ENCODE measurements at places on chromosomes 1 and 21. TPM values are rescaled to one million over a fixed set of nuclear protein-coding genes. Genes with fewer than 3 reads are reported as not detected.

The B3GALT2 gene
- total RNA-seq = 0.52 TPM

- DNase-seq = no peak
These were observed 10.1 kb downstream of the KRTAP22-2 start for GRCh38 chr21:30580132-30580531.

- no peak for DNase-seq
These were observed 74.5 kb upstream of the B3GALT2 start for GRCh38 chr1:193260896-193261295.

- DNase-seq = no peak
These were observed 15.4 kb downstream of the ZNHIT6 start for GRCh38 chr1:85692730-85693314.

DNA sequence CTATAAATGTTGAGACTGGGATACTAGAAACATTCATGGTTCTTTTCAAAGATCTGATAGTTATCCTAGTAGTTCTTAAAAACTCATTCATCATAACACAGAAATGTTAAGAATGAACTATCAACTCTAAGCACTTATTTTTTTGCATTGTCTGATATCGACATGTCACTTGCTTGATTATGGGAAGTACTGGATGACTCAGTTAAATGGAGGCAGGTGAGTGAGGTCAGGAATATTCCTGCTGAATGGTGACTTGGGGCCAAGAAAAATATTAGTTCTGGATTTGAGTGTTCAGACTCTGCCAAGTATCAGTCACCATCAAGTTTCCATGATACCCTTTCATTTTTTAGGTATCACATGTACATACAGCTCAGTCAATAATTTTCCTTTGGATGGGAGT, 63.6 kb downstream of the NEK7 start:
- DNase-seq = no peak

GRCh38 chr1:32303997-32304622, 12.2 kb downstream of the HDAC1 start:
- no peak for DNase-seq

DNA sequence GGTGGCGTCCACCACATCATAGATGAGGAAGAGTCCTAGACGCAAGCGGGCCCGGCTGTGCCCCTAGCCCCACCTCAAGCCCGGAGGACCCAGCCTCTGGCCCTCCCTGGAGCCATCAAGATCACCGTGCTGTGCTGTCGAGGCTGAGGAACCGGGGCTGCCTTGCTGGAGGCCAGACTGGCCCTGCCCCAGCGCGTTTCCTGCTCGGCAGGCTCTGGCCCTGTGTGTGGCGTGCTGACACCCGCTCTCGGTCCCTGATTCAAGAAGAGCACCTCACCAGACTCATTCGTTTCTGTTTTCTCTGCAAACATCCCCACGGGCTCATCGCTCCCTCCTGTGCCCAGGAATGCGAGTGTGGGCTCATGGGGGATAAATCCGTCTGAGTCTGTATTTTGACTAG, 51.1 kb downstream of the GLIS1 start:
- DNase-seq = no peak

DNA sequence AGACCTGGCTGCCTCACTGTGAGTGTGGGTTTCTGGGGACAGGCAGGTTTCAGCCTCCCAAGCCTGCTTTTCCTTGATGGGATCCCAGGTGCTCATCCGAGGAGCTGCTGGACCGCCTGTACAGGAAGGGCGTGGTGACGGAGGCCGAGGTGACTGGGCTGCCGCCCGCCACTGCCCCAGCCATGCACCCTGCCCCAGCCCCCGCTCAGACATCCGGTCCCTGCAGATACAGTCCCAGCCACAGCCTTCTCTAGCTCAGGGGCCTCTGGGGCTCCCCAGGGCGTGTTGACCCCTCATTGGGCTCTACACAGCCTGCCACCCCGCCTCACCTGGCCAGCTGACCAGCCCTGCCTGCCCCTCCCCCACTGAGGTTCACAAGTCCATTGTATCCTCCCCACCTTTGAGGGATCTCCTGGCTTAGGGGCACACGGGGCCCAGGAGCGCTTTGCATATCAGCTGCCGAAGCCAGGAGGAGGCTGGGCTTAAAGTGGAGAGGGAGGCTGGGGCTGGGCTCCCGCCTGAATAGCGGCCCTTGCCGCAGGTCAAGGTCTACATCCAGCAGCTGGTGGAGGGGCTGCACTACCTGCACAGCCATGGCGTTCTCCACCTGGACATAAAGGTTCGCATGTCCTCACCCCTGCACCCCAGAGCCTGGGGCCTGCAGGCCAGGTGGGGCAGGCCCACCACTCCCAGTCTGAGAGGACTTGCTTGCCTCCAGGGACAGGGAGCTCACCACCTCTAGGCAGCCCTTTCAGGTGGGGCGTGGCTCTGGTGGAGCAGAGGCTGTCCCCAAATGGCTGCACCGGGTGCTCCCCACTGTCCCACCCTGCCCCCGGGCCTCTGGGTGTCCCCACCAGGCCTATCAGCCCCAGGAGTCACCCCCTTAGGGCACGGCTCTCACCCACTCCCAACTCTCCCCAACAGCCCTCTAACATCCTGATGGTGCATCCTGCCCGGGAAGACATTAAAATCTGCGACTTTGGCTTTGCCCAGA, 38.5 kb downstream of the TRIM11 start:
- DNase-seq = peak; percentile 14

DNA sequence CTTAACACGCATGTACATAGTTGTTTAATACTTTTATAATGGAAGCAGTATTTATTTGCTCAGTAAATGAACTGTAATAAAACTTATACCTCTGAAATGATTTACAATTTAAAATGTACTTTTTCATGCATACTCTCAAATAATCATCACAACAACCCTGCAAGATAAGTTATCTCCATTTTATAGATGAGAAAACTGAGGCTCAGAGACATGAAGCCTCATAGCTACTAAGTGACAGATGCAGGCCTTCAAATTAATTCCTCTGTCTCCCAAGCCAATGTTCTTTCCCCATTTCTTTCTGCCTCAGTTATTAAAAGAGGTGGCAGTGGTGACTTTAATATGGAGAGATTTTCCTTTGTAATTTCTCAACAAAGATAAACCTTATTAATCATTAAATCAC, 19.6 kb upstream of the CLCA1 start:
- no peak for DNase-seq

GRCh38 chr1:226203240-226203639, 16.7 kb upstream of the ACBD3 start:
- DNase-seq = no peak

DNA sequence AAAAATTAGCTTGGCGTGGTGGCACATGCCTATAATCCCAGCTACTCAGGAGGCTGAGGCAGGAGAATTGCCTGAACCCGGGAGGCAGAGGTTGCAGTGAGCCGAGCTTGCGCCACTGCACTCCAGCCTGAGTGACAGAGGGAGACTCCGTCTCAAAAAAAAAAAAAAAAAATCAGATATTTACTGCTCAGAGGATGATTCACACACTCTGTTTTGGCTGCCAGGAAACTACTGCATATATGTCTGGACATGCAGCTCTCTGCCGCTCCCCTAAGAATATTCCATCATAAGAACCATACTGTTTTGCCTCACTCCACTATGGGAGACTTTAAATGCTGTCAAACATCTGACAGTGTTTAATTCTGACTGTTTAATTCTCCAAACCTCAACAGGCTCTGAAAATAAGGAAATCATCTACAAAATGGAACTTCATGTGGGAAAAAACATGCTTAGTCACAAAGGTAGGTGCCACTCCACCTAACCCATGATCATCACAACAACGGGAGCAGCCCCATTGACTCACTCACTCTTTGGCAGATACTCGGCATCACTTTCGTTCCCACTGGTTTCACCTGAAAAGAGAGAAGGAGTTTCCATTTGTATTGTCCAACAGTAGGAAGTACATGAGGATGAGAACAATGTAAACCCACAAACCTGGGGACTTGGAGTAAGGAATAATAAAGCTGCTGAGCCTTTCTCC, 29.3 kb upstream of the BCAS2 start:
- DNase-seq = no peak

DNA sequence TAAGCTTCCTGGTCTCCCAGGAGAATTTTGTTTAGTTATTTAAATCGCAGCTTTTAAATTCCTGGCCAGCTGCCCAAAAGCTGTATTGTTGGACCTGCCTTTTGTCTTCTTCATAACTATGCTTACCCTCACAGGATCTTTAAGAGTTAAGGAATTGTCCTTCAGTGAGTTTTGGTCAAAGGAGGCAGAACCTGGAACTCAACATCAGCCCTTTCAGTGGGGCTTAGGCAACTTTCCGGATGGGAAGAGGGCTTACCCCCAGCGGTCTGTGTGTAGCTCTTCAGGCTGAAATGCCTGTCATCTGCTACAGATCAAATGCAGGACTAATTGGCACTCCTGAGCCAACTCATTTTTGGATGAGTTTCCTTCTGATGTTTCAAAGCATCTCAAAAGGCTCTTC, 402.6 kb downstream of the SIPA1L2 start:
- DNase-seq = no peak

DNA sequence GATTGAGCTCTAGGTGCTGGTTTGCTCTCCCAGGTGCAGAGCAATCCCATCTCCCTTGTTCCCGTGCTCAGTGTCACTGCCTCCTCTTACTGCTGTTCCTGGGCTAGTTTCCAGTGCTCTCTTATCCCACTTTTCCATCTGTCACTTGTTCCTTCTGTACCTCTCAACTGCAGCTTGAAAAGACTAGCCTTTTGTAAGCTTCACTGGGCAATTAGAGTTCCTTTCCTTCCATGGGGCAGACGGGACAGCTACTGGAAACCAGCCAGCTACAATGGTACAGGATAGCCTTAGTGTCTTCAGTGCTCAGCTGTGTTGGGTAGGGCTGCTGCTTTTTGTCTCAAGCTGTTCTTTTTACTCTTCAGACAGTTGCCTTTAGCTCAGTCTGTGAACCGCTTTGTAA, 31.6 kb downstream of the AGT start:
- DNase-seq = peak; percentile 25

GRCh38 chr1:201090541-201090940, 21.7 kb downstream of the CACNA1S start:
- no peak for DNase-seq

DNA sequence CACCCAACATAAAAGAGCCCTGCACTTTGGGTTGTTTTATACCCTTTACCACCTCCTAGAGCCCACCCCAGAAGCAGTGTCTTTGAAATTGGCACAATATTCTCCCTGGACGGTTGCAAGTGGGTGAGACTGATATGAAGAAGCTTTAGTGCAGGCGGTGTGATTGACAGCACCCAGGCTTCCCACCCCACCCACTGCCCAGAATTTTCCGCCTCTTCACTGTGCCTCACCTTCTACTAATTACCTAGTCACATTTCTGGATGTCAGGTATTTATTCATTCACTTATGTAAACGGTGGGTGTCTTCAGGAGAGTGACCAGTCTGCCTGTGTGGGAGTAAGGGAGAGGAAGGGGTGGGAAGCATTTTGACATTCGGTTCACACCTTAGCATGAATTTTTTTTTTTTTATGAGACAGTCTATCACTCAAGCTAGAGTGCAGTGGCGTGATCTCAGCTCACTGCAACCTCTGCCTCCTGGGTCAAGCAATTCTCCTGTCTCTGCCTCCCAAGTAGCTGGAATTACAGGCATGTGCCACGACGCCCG, 1.7 kb upstream of the FAM89A start:
- DNase-seq = no peak

DNA sequence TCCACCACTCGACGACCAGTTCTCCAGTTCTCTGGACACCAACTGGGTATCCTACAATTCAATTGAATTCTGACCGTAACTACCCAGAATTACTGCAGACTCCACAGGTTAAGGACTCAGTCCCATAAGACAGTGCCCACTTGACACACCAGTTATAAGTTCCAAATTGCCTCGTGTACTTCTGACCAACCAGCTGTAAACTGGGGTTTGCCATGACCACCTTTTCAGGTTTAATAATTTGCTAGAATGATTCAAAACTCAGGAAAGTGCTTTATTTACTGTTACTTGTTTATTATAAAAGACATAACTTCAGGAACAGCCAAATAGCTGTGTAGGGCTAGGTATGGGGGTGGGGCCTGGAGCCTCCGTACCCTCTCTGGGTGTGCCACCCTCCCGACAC, 15.3 kb downstream of the NUDC start:
- no peak for DNase-seq

GRCh38 chr21:28099001-28099705, 893.5 kb downstream of the LTN1 start:
- DNase-seq = peak; percentile 38

DNA sequence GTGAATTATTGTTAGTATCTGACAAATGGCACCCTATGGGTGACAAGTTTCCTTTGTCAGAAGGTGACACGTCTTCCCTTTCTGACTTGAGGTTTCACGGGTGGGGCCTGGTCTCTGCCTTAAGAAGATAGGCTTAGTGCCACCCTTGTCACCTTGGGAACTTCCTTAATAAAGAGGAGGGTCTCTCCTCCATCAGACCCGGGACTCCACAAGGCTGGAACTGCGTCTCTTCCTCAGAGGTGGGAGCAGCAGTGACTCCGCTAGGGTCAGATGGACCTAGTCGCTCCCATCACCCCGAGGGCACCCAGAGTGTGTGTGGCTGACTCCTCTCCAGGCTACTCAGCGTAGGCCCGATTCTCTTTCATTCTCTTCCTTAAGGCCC, 774 bp upstream of the WDTC1 start:
- DNase-seq = no peak

- no peak for DNase-seq
These were observed 530.5 kb downstream of the KIF26B start for GRCh38 chr1:245685111-245685810.

The RXFP4 gene
- total RNA-seq = 0.26 TPM

DNA sequence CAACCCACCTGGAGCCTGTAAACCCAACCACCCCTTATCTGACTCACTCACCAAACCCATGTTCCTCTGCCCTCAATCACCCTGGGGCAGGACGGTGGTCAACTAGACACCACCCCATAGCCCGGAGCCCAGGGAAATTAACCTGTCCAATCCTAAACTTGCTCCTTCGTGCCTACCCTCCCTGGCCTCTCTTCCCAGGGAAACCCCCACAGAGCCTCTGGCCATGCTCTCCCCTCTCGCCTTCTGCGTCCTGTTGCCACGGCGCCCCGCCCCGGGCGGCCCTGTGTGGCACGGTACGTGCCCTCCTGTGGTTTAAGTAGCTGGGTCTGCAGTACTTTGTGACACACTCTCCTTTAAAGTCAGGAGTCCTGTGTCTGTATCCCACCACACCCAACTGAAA, 4.0 kb upstream of the FTCD start:
- DNase-seq = no peak

The FOXD2 gene
- total RNA-seq = 0.26 TPM

- DNase-seq = peak; percentile 61
These were observed 179.3 kb downstream of the ZC3H11B start for GRCh38 chr1:219433496-219434131.

DNA sequence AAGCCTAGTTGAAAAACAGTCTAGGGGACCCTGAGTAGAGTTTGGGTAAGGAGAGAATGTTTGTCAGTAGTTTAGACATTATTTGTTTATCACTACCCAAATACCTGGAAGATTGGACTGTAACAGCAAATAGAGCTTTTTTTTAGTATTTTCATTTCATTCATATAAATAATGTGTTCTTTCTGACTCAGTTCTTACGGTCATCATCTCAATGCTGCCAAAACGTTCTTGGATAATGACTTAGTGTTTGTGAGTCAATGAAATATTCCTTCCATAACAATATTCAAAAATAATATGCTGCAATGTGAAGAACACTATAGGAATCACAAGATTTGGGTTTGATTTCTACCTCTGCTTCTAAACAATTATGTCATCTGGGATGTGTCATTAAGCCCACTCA, 400.0 kb upstream of the PKN2 start:
- no peak for DNase-seq

- no peak for DNase-seq
These were observed 12.6 kb downstream of the AGTRAP start for GRCh38 chr1:11748294-11749202.

Data from body of pancreas (tissue), 4 donors.